Left ventricle myocardium superior (tissue), 1 donor: ENCODE measurements at places on chromosomes 3 and 15.

DNA sequence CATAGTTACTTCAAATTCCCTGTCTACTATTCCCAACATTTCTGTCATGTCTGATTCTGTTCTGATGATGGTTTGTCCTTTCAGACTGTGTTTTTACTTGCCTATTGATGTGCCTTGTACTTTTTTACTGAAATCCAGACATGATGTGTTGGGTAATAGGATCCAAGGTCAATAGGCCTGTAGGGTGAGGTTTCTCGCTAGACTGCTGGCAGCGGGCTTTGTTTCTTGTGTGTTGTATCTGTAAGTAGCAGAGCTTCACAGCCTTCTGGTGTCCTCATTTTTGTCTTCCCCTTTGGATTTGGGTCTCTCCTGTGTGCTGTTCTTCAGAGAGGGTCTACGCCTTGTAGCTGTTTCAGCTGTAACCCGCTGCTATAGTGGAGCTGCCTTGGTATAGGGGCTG is 140.3 kb downstream of the GABRG3 start:
- DNase-seq = no peak

GRCh38 chr15:101368086-101368780 is 73.2 kb upstream of the SNRPA1 start:
- DNase-seq = peak; percentile 81

GRCh38 chr15:63987796-63988378 is 58.4 kb downstream of the DAPK2 start:
- DNase-seq = no peak

DNA sequence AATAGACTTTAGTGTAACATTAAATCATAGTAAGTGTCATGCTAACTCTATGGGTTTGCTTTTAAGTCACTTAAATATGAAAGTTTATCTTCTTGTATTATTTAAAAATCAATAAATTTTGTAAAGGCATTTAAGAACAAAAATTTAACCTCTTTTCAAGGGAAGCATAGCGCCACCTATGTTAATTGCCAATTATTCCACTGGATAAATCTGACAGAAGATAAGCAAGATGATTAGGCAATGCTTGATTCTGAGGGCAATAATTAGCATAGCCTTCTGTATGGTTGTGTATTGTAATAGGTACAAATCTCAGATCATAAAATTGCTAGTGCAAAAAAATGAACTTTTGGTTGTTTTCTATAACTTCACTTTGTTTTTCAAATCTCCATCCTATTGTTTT is 560.1 kb downstream of the GRM7 start:
- DNase-seq = no peak

DNA sequence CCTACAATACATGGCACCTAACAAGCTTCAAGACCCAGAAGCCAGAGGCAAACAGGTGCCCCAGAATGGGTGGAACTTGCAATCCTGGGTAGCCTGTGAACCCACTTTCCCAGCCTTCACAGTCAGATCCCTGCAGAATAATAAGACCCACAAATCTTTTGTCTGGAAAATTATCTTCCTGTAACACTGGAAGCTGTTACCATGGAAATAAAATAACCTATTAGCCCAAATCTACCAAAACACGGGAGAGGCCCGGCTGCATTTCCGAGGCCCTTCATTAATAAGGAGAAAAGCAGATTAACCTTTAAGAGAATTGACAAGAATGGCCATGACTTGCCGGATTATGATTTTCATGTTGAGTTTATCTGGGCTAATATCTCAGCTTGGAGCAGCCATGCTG is 256.1 kb upstream of the PROK2 start:
- DNase-seq = no peak

DNA sequence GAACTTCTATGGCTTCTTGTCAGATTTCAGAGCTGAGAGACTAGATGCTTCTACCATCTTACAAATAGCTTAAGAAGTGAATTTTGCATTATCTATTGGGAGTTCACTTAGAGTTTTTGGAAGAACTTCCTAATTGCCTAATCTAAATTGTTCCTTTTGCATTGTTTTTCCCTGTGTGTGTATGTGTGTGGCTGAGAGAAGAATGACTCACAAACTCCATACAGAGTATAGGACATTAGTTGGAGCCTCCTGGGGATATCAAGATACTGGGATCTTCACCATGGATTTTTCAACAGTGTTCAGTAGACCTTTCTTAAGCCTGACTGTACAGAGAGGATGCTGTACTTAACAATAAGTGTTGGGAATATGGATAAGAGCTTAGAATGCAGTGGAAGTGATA is 10.9 kb downstream of the TLNRD1 start:
- DNase-seq = no peak

DNA sequence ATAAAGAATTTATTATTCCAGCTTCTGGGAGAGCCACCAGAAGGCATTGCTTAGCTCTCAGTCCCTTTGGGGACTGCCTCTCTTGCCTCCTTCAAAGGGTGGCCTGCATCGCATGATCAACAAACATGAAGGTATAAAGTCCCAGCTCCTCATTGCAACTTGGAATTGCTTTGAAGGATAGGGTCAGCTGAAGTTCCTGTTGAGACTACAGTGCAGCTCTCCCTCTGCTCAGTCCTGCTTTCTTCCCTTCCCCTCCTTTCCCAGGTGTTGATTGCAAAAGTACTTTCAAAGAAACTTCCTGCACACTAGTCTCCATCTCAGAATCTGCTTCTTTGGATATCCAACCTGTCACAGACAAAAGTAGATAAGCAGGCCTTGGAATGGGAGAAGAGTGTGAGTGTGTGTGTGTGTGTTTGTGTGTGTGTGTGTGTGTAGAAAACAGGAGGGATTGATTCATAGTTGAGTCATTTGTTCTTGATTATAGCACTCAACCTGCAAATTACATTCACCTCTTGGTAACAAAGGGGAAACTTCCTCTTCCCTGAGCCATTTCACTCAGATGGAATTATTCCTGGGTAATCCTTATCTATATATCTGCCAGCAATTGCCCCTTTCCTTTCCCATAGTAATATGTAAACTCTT is 13.7 kb downstream of the CCR8 start:
- no peak for DNase-seq

DNA sequence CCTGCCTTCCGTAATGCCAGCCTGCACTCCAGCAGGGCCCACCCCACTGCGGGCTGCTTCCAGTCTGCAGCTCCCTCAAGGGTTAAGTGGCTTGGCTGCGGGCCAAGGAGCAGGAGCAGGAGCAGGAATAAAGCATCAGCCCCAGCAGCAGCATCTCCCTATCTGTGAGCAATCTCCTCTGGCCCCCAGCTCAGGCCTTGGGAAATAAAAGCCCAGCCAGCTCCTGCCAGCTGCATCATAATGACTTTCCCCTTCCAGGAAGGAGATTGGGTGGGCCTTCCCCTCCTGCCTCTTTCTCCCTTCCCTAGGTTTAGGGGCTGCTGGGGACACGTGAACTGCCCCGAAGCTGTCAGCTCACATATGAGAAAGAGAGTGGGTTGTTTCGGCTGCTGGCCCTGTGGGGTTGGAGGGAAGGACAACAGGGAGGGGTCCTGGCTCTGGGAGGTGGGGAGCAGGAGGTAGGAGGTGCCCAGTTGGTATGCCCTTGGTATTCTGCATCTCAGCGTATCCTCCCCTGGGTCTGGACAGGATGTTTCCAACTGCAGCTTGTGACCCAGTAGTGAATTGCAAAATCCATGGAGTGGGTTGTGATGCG is 34.6 kb upstream of the FGD5 start:
- no peak for DNase-seq

DNA sequence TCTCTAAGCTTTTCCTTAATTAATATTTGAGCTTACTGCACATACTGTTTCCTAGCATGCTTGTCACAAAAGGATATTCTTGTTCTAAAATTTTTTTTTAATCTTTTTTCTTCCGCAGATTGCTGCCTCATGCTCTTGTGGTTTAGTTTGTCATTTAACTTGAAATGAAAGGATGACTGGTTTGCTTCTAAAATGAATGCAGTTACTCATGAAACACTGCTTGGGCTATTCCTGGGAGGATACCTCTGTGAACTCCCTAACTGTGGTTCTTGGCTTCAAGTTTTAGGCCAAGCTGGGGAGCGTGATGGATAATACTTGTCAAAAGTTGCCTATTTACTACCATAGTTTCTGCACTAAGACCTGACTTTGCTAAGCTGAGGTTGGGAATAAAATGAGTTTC is 64.0 kb downstream of the USP13 start:
- DNase-seq = no peak

DNA sequence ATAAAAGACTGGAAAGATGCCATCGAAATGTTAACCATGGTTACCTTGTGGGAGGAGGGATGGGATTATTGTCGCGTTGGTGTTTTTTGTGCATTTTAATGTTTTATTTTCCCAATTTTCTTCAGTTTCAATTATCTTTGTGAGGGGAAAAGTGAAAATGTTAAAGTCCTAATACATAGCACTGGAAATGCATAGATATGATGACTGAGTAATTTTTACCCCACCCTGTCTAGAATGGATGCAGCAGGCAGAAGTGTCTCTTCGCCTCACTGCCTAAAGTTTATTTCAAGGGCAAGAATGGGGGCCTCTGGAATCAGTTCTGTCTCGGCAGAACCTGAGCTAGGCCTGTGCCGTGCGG is 11.5 kb downstream of the FOXL2 start:
- DNase-seq = no peak

DNA sequence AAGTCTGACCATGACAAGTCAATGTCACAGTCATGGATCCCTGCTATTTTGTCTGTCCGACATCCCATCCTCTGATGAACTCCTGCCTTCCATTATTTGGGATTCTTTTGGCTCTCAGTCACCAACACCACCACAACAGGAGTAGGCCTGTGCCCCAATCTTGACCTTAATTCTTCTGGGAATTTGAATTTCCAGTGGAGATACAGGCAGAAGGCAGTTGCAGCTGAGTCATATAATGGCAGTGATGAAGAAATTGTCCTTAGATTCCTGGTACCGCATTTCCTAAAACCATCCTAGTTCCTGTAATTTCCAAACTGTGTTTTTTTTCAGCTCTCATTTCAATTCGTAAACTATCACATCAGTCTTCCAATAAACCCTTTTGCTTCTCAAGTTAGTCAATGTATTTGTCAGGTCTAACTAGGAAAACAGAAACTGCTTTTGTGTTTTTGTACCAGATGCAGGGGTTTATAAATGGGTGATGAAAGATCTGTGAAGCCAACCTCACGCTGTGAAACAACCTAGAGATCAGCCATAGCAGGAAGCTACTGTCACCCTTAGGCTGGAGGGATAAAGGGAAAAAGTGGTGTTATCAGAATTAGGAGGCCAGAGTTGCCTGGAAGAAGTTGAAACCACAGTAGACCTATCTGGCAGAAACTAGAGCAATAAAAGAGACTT is 126.3 kb upstream of the TMEM108 start:
- DNase-seq = no peak

DNA sequence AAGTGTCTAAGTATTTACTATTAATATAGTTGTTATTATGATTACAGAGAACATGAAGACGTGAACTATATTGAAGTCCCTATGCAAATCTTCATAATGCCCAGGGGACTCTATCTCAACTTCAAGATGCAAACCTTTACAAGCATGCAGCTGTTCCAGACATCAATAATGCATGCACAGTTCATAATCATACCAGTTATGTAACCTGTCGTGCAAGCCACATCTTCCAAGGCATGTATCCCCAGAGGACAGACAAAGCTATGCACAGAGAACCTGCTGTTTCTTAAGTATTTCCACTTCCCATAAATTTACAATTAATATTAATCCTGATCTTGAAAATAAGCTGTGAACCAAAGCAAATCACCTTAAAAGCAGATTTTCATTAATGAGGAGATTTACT is 534.1 kb downstream of the TUSC7 start:
- no peak for DNase-seq
